ENCODE measurements at places on chromosomes 6 and 20.

DNA sequence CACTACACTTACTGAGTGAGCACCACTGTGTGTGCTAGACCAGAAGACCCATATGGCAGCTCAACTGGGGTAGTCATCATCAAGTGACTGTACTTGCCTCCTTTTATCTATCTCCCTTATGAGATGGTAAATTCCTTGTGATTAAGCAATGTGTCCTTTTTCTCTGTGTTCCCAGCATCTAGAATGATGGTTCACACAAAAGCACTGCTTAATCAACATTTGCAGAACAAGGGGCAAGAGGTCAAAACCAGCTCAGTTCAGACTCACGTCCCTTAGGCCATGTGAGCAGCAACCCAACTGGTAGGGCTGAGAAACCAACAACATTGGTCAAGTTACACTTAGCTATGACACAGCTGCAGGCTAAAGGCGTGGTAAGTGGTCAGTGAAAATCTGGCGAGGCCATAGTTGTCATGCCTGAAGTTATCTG, 10.0 kb downstream of the TRAM2 start:
- DNase-seq, result no peak

DNA sequence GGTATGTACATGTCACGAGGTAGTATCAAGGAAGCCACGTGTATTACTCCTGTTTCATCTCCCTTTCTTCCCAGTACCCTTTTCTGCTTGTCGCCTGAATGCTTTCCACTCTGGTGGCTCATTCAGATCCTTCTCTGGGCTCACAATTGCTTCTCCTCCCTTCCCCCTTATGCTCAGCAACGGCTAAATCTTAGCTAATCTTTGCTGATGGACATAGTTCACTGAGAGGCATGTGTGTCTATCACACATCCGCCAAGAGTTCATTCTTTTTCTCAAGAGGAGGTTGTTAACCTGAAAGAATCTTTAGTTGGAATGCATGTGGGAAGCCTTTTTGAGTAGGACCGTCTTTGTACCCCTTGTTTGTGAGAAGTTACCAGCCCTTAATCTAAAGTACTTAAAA, 25.8 kb upstream of the MROH8 start:
- no peak for DNase-seq

GRCh38 chr6:44439270-44440045, 52.0 kb downstream of the CDC5L start:
- no peak for DNase-seq

DNA sequence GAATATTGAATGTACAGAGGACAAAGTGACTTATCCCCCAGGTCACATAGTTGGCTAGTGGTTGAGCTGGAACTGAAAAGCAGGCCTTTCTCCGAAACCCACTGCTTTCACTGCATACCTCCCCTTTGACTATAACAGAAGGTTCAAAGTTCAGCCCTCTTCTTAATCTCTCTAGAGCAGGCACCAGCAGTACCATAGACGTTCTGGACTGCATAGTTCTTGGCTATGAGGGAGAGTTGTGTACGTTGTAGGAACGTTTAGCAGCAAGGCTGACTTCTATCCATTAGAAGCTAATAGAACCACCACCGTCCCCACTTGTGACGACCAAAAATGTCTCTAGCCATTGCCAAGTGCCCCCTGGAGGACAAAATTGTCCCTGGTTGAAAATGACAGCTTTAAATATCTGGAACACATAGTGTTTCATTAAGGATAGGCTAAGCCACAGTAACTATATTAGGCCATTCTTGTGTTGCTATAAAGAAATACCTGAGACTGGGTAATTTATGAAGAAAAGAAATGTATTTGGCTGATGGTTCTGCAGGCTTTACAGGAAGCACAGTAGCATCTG, 123.8 kb upstream of the MTHFD1L start:
- no peak for DNase-seq

DNA sequence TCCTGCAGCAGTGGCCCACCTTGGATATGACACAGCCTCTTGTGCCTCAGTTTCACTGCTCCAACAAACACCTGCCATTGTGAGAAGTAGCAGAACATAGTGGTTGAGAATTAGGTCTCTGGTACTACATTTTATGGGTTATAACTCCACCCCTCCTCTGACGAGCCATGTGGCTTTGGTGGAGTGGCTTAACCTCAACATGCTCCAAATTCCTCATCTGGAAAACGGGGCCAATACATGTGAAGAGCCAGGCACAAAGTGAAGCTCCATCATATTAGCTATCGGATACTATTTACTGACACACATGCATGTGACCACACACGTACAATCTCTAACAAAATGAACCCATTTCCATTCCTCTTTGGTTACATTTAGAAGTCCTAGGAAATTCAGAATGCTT, 8.4 kb upstream of the KIZ start:
- no peak for DNase-seq

- DNase-seq, result no peak
These were observed 19.9 kb downstream of the HLA-DPB1 start for GRCh38 chr6:33095681-33096080.

DNA sequence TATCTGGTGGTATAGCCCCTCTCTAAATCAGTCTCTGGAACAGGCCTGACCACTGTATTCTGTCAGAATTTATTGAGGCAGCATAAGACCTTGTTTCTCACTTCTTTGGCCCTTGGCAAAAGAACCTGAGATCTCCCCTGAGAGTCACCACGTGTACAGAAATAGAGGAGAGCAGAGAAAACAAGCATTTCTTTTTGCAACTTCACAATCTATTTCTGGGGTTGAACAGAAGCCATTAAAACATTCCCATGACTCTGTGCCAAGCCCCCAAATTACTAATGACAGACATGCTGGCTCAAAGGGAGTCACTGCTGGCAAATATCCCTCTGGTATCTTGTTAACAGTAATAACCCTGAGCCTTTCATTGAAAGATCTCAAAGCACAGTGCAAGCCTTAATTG, 395.3 kb downstream of the MAFB start:
- DNase-seq, result no peak

DNA sequence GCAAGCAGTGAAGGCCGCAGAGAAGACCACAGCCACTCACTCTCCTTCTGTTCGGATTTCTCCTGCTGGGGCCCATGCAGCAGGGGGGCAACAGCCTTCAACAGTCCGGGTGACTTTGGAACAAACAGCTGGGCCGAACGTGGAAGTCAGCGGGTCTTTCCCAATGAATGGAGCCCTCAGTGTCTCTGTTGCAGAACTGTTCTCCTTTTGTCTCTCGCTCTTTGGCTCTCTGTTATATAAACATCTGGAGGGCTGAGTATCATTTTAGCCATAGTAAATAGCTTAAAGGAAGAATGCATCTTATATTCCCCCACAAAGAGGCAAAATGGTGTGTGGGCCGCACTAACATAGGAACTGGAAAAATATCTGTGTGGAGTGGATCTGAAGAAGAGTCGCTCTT, 136.7 kb upstream of the RALGAPA2 start:
- no peak for DNase-seq

GRCh38 chr6:122772724-122773415, 6.6 kb upstream of the FABP7 start:
- no peak for DNase-seq

- peak; percentile 15 for DNase-seq
These were observed 29.0 kb downstream of the HNF4A start for GRCh38 chr20:44384423-44385027.

- DNase-seq, result no peak
These were observed 80.2 kb downstream of the GRM4 start for GRCh38 chr6:34065466-34066217.

DNA sequence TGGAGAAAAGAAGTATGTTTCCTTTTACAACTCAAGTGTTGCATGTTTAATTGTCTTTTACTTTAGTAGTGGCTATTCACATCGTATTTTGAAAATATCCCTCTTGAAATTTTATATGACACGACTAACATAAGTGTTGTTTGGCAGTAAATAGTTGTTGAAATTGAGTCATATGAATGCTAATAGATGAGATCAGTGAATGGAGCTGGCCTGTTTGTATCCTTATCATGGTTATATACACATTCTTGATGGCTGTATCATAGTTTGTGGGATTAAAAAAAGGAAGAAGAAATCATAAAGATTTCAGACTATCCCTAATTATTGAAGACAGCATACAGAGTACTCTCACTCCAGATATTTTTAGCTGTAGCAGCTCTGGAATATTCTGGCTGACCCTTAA, 8.2 kb upstream of the RAE1 start:
- no peak for DNase-seq

DNA sequence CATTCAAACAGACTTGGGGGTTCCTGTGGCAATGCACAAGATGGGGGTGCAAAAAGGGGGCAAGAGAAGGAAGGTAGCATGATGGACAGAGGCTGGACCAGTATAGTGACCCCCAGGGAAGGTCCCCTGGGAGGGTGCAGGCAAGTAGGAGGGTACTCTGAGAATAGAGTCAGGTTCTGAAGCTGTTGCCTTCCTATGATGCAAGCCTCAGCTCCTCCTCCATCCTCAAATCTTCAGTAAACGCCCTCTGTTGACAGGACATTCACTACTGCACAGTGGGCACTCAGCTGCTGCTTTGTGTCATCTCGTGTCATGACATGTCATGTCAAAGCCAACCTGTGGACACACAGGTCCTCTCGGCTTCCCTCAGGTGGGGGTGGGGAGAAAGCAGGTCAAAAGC, 5.8 kb upstream of the SDCBP2 start:
- no peak for DNase-seq

DNA sequence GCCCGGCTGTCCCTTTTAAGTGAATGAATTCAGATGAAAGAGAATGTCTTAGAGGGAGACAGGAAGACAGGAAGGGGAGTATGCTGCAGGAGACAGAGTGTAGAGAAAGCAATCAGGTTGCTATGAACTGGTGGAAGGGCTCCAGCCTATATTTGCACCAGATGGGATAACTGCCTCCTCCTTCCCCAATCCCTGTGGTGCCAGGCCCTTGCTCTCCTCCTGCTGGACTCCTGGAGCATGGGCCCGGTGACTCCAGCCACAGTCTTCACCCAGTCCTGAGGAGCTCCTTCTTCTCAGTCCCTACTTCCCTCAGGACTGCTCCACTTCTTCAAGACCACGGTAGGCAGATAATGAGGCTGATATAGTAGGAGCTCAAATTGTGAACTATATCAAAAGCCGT, 91.8 kb downstream of the TMEM200A start:
- DNase-seq, result no peak

Data from NCI-H1048 (cell line).